ENCODE measurements at places on chromosomes 1 and 21. TPM values are rescaled to one million over a fixed set of nuclear protein-coding genes. Genes with fewer than 3 reads are reported as not detected.

UBXN10 gene
- total RNA-seq: not detected

MPL gene
- total RNA-seq: 0.86 TPM

C1orf35 gene
- total RNA-seq: 6.4 TPM

IL20 gene
- 0.44 TPM for total RNA-seq

SEMA6C gene
- total RNA-seq: 1.8 TPM

AQP10 gene
- not detected for total RNA-seq

CAMK1G gene
- total RNA-seq: 0.66 TPM

CCDC181 gene
- total RNA-seq: under 0.01 TPM

PADI4 gene
- not detected for total RNA-seq

IFI44L gene
- total RNA-seq: 1.3 TPM

VHLL gene
- 0.29 TPM for total RNA-seq

SLC5A3 gene
- total RNA-seq: 25.4 TPM

EEIG2 gene
- total RNA-seq: 8.5 TPM

SPRR1B gene
- not detected for total RNA-seq

TSPAN1 gene
- 0.86 TPM for total RNA-seq

OR2W3 gene
- total RNA-seq: 1.8 TPM

Measured in placental pericyte (primary cell).